ENCODE measurements at places on chromosomes 6 and 20. TPM values are rescaled to one million over a fixed set of nuclear protein-coding genes. Genes with fewer than 3 reads are reported as not detected.

Gene HLA-DOA
- 0.31 TPM for total RNA-seq

Gene ANKEF1
- total RNA-seq = 2.8 TPM

Gene EFCAB8
- total RNA-seq = not detected

Gene TNXB
- 8.1 TPM for total RNA-seq

Gene SEC63
- total RNA-seq = 78.3 TPM

Gene KCNK17
- total RNA-seq = not detected

Gene TASP1
- total RNA-seq = 33.2 TPM

Gene BMP2
- total RNA-seq = 2.5 TPM

Gene SLC35D3
- total RNA-seq = not detected

Gene SPAG4
- 1.9 TPM for total RNA-seq
